ENCODE measurements at places on chromosomes 3 and 15. TPM values are rescaled to one million over a fixed set of nuclear protein-coding genes. Genes with fewer than 3 reads are reported as not detected.

Gene CCDC54
- total RNA-seq: not detected

Gene CHAC1
- 5.3 TPM for total RNA-seq

Gene LYZL4
- not detected for total RNA-seq

Gene GOLGA6L2
- total RNA-seq: not detected

Gene CHRNB4
- total RNA-seq: not detected

DNA sequence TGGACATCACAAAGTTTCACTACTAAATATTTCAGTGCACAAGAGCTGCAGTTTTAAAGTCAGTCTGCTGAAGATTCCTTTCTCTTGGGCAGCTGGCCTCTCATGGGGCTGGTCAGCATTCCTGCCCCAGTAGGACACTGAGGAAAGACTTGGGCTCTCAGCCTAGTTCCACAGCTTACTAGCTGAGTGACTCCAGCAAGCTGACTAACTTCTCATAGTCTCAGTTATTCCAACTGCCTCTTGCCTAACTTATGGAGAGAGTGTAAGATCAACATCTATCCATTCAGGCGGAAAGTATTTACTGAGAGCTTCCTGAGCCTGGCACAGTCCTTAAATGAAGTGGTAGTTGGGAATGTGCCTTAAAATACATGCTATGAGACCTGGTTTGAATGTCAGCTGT is 27.0 kb downstream of the TM4SF4 start:
- peak; percentile 22 for DNase-seq
- H3K27me3 ChIP-seq: no peaks in the 10 kb centered on the region
- H3K4me1 ChIP-seq: peaks cover 13% of the 10 kb centered on the region
- no peaks in the 10 kb centered on the region for H3K36me3 ChIP-seq

GRCh38 chr3:42734263-42734860 is 31.8 kb upstream of the HHATL start:
- no peaks in the 10 kb centered on the region for H3K4me1 ChIP-seq
- no peak overlapping the region for H3K27ac ChIP-seq
- no peaks in the 10 kb centered on the region for H3K36me3 ChIP-seq
- no peak for DNase-seq
- H3K27me3 ChIP-seq: 0 out of 2 replicates have a peak, but pooled peaks cover 6% of the 10 kb centered on the region
